ENCODE measurements at places on chromosomes 4 and X. TPM values are rescaled to one million over a fixed set of nuclear protein-coding genes. Genes with fewer than 3 reads are reported as not detected.

Gene AMOT
- 2.4 TPM for total RNA-seq

- no peak for DNase-seq
Observed at GRCh38 chr4:124754681-124755080, 42.1 kb upstream of the ANKRD50 start.

- DNase-seq, result no peak
Observed at GRCh38 chr4:138903185-138903584, 112.4 kb upstream of the NOCT start.

DNA sequence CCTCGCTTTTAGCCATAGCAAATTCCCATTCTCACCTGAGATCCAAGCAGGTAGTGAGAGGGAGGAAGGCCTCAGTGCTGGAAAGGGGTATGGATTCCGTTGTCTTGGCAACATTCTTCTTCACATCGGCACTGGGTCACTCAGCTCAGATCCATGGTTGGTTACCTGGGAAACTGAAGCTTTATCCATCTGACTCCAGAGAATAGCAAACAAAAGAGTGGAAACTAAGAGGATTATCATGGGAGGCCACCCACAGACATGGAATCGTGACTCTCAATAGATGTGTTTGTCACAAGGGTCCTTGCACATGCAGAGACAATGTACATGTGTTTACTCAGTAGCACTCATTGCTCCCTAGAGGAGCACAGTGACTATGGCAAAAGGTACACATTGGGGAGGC is 81.0 kb downstream of the MAGED4 start:
- DNase-seq, result no peak

GRCh38 chrX:15014281-15014680 is 141.1 kb downstream of the MOSPD2 start:
- no peak for DNase-seq

GRCh38 chrX:71541210-71542022 is 8.5 kb downstream of the OGT start:
- no peak for DNase-seq

DNA sequence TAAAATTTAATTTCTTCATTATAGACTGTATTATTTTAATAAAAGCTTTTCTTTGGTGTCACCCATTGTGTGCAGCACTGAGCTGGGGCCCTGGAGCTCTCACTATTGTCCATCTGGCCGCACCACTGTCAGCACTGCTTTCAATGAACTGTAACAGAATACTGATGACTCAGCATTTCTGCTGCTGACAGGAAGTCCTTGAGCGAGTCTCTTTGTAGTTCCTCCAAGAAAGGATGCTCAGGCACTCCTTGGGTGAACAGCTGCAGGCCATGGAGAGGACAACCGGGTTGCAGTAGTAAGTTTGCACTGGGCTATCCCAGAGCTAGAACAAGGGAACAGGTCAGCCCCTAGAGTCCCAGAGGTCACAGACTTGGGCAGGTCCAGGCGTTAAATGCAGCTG is 81.6 kb downstream of the SORBS2 start:
- DNase-seq, result no peak

Data from naive thymus-derived CD4-positive, alpha-beta T cell (primary cell).